ENCODE measurements at places on chromosomes 11 and 22.

- no peak for DNase-seq
Measured at GRCh38 chr11:69051381-69052342, 2.9 kb downstream of the TPCN2 start.

GRCh38 chr11:12404436-12404835, 27.1 kb downstream of the PARVA start:
- DNase-seq = no peak

DNA sequence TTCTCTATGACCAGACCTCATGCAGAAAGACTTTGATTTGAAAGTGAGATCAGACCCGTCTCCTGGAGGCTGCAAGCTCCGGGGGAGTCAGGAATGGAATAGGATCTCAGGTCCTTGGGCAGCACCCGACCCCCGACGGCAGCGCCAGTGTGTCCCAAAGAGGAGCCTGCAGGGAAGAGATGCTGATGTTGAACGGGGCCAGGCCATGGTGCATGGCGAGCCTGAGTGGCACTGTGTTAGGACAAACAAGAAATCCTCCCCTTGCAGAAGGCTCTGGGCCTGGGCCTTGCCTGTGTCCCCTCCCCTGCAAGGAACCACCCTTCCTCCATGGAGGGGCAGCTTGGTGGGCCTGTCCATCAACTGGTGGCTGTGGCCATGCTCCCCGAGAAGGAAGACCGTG, 20.1 kb upstream of the SYT8 start:
- DNase-seq = no peak

GRCh38 chr11:47272706-47273105, 2.8 kb downstream of the MADD start:
- no peak for DNase-seq

DNA sequence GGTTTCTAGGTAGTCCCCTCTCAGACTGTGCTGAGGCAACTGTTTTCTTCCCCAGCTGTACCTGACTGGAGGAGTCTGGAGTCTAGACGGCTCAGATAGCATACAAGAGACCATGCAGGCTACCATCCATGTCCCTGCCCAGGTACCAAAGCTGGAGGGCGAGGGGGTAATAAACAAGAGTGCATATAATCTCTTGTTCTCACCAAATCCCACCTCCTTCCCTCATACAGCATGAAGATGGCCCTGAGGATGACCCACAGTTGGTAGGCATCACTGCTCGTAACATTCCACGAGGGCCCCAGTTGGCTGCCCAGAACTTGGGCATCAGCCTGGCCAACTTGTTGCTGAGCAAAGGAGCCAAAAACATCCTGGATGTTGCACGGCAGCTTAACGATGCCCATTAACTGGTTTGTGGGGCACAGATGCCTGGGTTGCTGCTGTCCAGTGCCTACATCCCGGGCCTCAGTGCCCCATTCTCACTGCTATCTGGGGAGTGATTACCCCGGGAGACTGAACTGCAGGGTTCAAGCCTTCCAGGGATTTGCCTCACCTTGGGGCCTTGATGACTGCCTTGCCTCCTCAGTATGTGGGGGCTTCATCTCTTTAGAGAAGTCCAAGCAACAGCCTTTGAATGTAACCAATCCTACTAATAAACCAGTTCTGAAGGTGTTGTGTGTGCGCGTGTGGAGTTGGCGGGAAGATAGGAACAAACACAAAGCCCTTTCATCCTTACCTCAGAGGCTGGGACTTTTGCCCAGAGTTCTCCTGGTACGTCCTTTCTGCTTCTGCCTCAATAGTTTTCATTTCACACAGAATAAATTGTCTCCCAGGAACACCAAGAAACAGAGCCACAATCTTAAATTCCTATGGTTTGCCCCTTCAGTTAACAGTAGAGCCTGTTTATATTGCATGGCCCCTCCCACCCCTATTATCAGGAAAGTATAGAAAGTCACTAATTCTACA, 8.5 kb downstream of the HMBS start:
- no peak for DNase-seq

DNA sequence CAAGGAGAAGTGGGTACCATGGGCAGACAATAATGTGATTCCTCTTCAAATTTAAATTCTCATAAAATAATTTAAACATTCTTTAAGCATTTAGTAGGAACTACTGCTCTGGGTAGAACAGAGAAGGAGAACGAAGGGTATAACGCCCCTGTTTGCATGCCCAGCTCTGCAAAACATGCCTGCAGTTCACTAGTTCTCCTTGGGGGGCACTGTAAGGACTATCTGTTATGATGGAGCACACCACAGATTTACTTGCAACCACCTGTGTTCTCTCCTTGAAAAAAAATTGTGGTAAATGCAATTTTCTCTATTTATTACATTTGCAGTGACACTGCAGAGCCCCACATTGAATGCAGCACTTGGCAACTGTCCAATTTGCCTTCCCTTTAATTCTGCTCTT, 100.3 kb downstream of the GUCY1A2 start:
- peak; percentile 28 for DNase-seq

DNA sequence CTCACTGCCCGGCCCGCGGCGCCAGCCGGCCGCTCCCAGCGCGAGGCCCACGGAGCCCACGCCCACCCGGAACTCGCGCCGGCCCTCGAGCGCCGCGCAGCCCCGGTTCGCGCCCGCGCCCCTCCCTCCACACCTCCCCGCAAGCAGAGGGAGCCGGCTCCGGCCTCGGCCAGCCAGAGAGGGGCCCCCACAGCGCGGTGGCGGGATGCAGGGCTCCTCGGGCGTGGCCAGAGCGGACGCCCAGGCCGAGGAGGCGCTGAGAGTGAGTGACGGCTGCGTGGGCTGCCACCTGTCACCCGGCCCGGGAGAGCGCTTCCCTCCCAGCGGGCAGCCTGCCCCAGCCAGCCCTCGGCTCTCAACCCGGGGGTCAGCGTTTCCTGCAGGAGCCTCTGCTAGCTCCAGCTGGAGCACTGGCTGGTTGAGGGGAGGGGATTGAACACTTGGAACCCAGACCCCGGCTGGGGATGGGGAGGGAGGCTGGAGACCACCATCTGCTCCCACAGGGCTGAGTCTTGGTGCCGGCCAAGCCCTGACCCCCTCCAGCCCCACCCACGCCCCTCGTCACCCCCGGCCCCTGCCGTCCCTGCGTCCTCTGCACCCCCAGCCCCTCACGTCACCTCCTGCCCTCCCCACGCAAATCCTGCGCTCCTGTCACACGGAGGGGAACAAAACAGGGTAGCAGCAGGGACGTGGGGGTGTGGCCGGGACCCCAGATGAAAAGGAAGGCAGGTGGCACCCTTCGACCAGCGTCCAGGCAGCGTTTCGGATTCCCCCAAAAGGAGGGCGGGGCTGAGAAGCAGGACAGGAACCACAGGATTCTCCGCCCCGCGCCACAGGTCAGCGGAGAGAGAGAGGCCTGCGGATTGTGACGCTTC, 157.0 kb downstream of the BRD1 start:
- no peak for DNase-seq

DNA sequence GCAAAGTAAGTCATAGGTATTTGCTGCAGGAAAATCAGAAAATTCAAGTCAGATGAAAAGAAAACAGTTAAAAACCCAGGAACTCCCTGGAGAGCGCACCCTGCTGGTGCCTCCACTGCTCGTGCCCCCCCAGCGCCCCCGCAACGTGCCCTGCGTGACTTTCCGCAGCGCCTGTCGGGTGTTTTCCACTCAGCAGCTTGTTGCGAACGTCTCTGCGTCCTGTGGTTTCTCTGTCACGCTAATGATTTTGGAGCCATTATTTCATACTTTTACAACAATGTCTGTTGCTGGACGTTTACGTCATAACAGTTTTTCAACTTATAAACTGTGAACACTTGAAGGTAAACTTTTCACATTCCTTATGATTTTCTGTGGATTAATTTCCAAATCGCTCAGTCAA, 5.0 kb downstream of the CRELD2 start:
- DNase-seq = no peak

- DNase-seq = peak; percentile 77
Measured at GRCh38 chr11:103035791-103036434, 56.0 kb downstream of the DCUN1D5 start.

DNA sequence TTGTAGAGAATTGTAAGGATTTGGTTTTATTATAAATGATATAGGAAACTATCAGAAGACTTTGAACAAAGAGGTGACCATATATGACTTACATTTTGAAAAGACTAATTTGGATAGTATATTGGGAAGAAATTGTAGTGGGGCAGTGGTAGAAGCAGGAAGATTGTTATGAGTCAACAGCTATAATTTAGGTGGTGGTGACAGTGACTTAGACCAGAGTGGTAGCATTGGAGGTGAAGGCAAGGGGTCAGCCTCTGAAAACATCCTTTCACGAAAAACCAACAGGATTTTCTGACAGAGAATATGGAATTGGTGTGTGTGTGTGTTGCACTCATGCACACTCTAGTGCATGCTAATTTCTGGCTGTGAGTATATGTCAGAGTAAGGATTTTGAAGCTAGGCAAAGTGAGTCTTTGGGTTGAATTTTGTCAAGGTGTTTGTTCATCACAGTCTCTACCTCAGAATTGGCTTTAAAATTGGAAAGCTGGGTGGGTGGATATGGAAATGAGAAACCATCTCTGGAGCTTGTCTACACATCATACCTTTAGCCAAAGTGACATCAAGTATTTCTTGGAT, 8.2 kb upstream of the HBE1 start:
- DNase-seq = no peak

GRCh38 chr11:99934008-99934407, 753.1 kb upstream of the ARHGAP42 start:
- DNase-seq = peak; percentile 16

DNA sequence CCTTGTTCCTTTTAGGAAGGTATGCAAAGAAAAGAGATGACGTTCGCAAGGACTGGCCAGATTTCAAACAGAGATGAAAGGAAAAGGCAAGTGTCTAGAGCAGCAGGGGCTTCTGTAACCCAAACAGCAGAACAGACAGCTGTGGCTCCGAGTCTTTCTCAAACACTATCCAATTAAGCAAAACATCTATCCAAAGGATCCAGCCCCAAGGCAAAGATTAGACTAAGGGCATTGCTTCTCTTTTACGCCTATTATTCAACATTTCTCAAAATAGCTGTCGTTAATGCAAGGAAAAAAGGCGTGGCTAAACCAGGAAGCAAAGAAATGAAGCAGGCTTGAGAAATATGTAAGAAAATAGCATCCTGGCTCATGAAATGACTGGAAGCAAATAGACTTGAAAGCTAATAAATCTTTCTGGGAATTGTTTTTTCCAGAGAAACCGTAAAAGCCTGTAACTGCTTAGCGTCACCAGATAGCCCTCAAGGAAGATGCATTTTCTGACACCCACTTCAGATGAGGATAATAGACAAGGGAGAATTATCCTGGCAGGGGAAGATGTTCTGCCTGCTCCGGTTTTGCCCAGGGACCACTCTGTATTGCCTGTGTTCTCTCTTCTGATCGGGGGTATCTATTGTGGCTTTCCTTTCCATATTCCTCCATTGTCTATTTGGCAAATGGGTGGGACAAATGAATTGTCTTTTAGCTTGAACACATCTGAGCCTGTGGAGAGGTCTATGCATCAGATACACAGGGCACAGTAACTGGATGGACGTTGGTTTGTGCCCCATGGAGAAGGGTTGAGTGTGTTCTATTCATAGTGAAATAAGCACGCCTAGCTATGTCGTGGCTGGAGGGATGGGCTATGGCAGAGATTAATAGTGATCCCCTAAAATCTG, 20.2 kb downstream of the C11orf96 start:
- DNase-seq = peak; percentile 13

GRCh38 chr11:35107861-35108260, 31.1 kb upstream of the CD44 start:
- no peak for DNase-seq

DNA sequence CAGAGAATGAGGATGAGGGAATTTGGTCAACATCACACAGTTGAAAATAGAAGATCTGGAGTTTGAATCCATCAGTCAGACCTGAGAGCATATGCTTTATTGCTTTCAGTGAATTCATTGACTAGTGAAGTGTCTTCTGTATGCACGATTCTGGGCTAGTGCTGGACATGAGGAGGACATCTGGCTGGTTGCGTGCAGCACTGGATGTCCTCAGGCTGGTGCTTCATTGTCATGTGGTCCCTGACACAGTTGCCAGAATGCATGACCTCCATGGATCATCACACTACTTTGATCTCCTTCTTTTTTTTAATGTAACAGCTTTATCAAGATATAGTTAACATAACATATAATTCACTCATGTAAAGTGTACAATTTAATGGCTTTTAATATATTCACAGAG, 44.5 kb upstream of the MMP7 start:
- DNase-seq = no peak

DNA sequence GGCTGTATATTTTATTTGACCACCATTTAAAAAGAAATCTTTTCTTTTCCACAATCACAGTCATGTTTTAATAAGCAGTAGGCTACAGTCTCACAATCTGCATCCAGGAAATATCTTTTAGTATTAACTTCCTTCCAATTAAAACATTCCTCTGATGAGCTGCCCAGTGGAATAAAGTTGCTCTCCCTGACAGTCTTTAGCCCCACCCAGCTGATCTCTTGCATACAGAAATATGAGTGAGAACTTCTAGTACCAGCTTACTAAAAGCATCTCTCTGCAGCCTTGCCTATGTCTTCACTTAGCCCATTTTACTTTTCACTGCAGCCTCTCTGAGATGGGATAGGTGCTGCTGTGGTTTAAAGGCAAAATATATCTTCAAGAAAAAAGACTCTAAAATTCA, 143.4 kb upstream of the ANO3 start:
- peak; percentile 37 for DNase-seq

DNA sequence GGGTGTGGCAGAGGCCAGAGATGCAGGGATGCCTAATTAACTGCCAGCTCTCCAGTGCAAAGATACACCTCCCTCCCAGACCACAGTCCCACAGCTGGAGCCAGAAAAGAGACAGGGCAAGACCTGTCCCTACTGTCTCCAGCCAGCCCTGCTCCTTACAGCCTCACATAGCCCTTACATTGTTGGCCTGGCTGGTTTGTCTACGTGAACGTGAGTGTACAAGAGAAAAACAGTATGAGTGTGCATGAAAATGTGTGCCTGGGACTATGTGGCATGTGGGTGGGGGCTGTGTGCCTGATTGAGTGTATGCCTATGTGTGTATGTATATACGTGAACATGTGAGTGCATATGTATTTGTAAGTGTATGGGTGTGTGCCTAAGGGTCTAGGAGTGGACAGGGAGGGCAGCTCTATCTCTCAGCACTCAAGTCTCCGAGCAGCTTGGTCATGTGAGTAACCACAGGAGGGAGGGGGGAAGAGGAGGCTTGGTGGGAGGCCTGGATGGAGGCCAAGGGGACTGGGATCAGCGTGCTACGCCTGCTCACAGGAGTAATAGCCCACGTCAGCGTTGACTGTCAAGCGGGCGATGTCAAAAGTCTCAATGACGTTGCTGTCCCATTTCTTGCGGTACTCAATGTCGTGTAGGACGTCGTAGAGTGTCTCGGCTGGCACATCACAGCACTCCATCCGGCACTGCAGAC, 6.6 kb upstream of the ARAP1 start:
- no peak for DNase-seq

DNA sequence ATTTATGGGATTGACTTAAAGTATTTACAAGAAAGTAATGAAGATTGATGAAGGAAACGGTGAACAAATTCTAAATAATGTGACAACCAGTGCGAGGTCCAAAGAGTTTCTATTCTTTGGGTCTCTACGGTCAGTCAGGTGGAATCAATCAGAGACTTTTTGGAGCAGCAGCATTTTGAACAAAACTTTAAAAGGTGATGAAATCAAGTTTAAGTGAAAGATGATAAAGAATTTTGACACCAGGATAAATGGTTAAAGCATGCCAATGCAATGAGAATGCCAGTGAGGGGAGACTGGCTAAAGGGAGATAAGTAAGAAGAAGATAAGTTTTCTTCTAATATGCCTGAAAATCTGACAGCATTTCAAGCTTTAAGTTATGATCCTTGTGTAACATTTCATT, 67.9 kb downstream of the DCUN1D5 start:
- no peak for DNase-seq
